ENCODE measurements at places on chromosomes 6 and 20.

GRCh38 chr6:43714311-43715055 is 26.9 kb upstream of the MRPS18A start:
- no peak for DNase-seq

DNA sequence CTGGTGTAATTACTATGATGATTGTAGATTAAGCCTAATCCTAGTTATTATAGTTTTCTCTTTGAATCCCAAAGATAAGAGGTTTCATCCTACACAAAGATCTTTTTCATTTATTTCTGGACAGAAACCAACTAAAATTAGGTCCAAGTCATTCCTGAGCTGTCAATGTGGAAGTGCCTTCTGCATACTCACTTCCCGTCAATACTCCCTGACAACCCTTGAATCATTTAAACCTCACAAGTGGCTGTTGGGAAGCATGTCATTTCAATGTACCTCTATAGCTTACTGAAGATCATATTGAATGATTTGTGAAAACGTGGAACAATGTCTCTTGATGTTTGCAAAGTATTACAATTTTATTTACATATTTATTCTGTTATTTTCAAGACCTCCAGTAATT is 274.1 kb downstream of the HACE1 start:
- no peak for DNase-seq

GRCh38 chr6:84867521-84867920 is 103.1 kb upstream of the TBX18 start:
- DNase-seq = no peak

GRCh38 chr6:26012061-26012460 is 49.5 kb downstream of the TRIM38 start:
- no peak for DNase-seq

GRCh38 chr20:46406986-46407670 is 713 bp upstream of the ELMO2 start:
- peak; percentile 62 for DNase-seq

All from stimulated activated CD4-positive, alpha-beta T cell treated with anti-CD3 and anti-CD28 coated beads, TNF-alpha, amount 100 ng/mL, for 1 hour (primary cell).